ENCODE measurements at places on chromosomes 1 and 21.

- DNase-seq = no peak
Observed at GRCh38 chr1:221696027-221696426, 45.9 kb downstream of the DUSP10 start.

GRCh38 chr1:112337028-112337531 lies 58.9 kb upstream of the CTTNBP2NL start:
- no peak for DNase-seq

DNA sequence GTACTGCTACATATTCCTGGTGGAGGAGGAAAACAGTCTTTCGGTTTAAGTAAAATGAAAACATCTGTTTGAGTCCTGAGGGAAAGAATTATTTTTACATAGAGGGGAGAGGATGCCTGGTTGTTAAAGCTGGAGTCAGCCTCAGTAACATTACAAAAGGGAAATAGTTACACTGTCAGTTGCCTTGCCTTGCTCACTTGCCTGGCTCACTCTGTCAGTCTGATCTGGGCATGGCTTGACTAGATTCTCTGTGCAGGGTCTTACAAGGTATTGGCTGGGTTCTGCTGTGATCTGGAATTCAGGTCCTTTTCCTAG lies 8.4 kb upstream of the UBE2U start:
- DNase-seq = no peak

DNA sequence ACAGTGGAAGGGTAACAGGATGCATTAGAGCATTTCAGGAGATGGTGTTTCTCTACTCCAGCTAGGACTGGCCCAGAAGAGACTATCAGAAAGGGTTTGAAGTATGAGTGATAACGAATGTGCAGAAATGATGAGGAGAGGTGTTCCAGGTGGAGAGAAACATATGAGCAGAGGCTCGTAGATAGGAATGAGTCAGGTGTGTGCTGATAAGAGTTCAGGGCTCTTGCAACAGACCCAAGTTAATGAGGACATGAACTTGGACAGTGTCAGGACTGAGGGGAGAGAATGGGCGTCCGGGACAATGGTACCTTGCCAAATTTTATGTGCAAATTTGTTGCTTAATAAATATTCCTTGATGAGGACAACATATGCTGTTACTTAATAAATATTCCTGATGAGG lies 183.9 kb upstream of the NFIA start:
- DNase-seq = no peak

- DNase-seq = no peak
Observed at GRCh38 chr1:16298653-16299052, 53.6 kb downstream of the FBXO42 start.

DNA sequence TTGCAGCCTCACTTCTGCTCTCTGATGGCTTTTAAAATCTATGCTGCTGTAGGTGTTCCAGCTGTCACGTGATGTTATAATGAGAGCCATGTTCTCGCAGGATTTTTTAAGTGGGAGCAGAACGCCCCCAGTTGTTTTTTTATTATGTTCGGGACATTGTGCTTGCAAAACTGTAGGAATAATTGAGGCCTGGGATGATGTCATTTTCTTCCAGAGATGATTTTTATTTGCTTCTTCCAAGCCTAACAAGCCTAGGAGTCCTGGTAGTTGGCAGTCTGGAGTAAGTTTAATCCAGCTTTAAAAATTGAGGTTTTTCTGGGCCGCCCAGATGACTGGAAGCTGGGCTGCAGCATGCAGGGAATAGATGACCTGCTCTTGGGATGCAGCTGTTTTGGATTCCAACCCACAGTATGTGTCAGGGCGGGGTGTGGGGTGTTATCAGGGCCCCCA lies 34.6 kb upstream of the CHIT1 start:
- DNase-seq = no peak

DNA sequence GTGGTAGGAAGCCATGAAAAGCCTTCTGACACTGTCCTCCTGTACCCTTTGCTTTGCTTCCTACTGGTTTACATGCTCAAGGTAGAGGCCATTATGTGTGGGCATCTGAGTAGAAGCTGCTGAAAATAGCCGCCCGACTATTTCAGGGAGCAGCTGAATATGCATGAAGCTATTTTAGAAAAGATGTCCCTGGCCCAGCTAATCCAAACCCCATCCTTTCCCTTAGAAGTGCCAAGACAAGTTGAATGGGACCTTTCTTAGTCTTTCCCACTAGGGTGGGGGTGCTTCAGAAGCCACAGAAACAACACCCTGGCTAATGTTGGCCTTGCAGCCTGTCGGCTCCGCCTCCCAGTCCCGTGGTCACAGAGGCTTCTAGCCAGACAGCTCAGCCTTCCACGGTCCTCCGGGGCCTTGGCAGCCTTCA lies 205.1 kb upstream of the EDN2 start:
- no peak for DNase-seq

GRCh38 chr21:43903451-43904091 lies 38.5 kb downstream of the AGPAT3 start:
- no peak for DNase-seq

- DNase-seq = no peak
Observed at GRCh38 chr1:8562881-8563865, 245.3 kb downstream of the SLC45A1 start.

DNA sequence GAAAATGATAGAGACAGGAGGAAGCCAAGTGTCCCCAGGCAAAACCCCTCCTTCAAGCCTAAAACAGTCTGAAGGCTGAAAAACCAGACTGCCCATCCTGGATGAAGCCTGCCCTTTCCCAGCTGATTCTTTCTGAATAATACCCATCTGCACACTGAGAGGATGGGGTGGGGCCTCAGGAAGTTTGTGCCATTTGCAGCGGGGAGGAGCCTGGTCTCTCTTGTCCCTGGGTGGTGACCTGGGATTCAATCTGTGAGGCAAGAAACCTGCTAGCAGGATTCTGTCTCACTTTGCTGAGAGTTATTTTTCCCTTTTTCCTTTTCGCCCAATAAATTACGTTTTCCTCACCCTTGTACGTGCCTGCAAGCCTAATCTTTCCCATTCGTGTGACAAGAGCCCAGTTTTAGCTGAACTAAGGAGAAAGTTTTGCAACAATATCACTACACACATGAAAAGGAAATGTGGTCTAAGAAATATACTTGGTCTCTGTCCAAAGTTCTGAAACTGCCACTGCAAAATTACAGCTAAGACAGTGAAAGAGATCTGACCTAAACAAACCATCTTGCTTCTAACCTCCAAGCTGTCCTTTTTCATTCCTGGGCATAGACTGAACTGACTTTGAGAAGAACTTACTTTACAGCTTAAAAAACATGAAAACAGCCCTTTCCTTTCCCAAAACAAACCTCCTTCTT lies 105.0 kb downstream of the COP1 start:
- DNase-seq = no peak

GRCh38 chr1:234839663-234840062 lies 229.7 kb upstream of the IRF2BP2 start:
- DNase-seq = no peak

DNA sequence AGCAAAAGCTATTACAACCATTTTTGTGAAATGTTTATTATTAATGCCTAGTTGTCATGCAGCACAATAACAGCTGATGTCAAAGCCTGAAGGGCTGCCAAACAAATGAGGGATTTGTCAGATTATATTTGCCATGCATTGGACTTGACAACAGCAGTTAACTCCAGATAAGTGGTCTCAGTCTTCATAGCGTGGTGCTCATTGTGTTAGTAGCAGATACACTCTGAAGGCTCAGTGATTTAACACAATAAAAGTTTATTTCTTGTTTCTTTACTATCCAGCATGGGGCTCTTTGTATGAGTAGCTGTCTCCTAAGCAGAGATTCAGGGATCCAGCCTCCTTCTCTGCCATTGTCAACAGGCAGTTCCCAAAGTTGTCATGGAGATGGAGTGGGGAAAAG lies 76.0 kb upstream of the PTGFRN start:
- no peak for DNase-seq

GRCh38 chr1:209256766-209257350 lies 326.7 kb upstream of the CAMK1G start:
- no peak for DNase-seq

- no peak for DNase-seq
Observed at GRCh38 chr1:153946622-153947241, at the start of gene DENND4B. Gene DENND4B (minus strand): TSS chr1:153946718. CDS start chr1:153944374, 2,344 bp downstream.
